Gastrocnemius medialis (tissue), 4 donors: ENCODE measurements at places on chromosomes 11 and 22.

GRCh38 chr22:20520093-20520511 lies 12.7 kb downstream of the MED15 start:
- DNase-seq, result no peak

DNA sequence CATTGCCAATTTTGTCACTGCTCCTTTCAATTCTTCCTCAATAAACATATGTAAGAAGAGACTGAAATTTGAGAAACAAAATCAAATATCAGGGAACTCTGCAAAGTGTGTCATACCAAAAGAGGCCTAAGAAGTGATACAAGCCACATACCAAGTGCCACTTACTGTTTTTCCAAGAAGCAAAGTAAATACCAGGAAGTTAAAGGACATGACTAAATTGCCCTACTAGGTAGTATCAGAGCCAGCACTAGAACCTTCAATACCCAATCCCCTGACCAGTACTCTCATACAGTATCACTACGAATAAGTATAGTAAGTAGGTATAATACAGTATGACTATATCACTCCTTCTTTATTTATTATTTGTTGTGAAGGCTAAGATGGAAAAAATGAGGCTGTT lies 13.6 kb downstream of the MAML2 start:
- no peak for DNase-seq

GRCh38 chr11:87213444-87213843 lies 175.7 kb downstream of the TMEM135 start:
- DNase-seq, result no peak

- no peak for DNase-seq
Measured at GRCh38 chr22:23695571-23696325, 4.9 kb downstream of the RGL4 start.

DNA sequence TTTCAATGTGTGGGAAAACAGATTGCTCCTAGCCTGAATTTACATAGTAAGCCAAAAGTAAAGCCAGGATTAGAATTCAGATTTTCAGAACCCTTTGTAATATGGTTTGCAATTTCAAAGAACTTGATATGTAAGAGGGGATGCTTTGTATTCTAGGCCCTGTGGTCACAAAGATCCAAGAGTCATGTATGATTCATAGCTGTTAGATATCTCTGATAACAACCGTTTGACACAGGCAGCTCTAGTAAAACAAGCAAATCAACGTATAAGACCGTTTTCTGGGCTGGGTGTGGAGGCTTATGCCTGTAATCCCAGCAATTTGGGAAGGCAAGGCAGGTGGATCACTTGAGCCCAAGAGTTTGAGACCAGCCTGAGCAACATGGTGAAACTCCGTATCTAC lies 79.6 kb downstream of the EMSY start:
- no peak for DNase-seq

GRCh38 chr22:43483266-43483665 lies 71.5 kb downstream of the MPPED1 start:
- DNase-seq, result no peak

DNA sequence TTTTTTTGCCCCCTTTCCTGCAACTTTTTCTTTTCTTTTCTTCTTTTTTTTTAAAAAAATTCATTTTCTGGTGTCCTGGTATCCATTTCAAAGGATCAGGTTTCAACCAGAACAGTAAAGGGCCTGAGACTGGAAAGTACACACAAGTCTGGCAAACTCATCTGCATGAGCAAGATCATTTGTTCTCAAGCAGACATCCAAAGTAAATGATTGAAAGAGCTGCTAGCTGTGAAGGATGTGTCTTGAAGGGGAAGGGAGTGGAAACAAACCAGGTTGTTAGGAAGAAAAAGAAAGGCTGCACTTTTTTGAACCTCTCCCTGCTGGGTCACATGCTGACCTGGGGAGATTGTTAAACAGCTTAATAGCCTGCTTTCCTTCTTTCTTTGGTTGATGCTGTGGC lies 5.3 kb downstream of the YAP1 start:
- no peak for DNase-seq

DNA sequence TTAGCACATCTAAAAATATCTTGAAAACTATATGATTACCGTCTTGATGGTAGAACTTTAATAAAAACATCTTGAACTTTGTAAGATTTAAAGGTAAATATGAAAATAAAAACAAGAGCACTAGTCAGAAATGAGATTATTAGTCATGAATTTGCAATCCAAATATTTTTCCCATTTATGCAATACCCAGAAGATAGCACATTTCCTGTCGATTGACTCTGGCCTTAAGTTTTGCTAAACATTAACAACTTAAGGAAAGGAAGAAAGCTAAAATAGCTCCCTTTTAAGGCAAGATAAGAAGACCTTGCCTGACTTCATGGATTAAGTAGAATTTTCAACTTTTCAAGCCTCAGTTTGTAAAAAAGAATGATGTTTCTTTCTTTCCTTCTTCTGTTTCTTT lies 1374.7 kb upstream of the RAG2 start:
- DNase-seq, result no peak

GRCh38 chr11:9158898-9159391 lies 67.5 kb upstream of the SCUBE2 start:
- DNase-seq, result no peak

GRCh38 chr11:116644941-116645305 lies 127.9 kb downstream of the BUD13 start:
- DNase-seq, result no peak

DNA sequence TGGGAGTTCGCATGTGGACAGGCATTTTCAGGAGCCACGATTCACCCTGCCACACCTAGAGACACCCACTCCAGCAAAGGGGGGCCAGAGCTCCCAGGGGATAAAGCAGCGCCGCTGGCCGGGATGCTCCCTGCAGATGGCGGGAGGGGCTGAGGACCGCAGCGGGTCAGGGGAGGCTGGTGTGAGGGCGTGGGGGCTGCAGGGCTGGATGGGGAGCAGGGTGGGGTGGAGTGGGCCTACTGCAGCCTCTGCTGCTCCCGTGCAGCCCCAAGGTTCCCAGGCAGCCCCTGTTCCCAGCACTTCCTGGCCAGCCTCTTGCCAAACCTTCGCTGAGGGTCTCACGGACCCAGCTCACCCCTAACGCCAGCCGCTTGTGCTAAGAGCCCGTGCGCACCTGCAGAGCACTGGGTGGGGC lies 13.0 kb downstream of the MUC5B start:
- no peak for DNase-seq

GRCh38 chr11:69516526-69516925 lies 35.1 kb downstream of the LINC01488 start:
- DNase-seq, result no peak

- DNase-seq, result no peak
Measured at GRCh38 chr11:42225664-42226063, 766.2 kb upstream of the LRRC4C start.

GRCh38 chr11:57647960-57648800 lies 1.5 kb downstream of the YPEL4 start:
- no peak for DNase-seq

- no peak for DNase-seq
Measured at GRCh38 chr11:99571094-99571493, 550.3 kb downstream of the CNTN5 start.

DNA sequence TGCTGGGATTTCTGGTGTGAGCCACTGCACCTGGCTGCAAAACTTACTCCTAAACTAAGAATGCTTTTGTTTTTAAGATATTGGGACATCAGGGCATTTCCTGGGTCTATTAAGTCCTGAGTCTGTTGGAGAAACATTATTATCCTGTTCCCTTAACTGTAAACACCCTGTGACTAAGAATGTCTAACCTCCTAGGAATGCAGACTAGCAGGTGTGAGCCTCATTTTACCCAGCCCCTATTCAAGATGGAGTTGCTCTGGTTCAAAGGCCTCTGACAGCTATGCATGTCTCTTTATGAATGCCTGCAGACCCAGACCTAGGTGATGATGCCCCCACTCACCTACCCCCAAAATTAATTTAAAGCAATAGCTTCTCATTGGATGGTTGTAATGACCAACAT lies 46.2 kb downstream of the DEPDC5 start:
- DNase-seq, result no peak

- peak; percentile 45 for DNase-seq
Measured at GRCh38 chr11:12889243-12889642, 119.9 kb upstream of the RASSF10 start.

- DNase-seq, result peak; percentile 32
Measured at GRCh38 chr22:46245511-46245910, 4.6 kb downstream of the CDPF1 start.

GRCh38 chr11:27215471-27216269 lies 147.3 kb downstream of the CCDC34 start:
- DNase-seq, result no peak

GRCh38 chr11:35106595-35106994 lies 32.4 kb upstream of the CD44 start:
- DNase-seq, result no peak

DNA sequence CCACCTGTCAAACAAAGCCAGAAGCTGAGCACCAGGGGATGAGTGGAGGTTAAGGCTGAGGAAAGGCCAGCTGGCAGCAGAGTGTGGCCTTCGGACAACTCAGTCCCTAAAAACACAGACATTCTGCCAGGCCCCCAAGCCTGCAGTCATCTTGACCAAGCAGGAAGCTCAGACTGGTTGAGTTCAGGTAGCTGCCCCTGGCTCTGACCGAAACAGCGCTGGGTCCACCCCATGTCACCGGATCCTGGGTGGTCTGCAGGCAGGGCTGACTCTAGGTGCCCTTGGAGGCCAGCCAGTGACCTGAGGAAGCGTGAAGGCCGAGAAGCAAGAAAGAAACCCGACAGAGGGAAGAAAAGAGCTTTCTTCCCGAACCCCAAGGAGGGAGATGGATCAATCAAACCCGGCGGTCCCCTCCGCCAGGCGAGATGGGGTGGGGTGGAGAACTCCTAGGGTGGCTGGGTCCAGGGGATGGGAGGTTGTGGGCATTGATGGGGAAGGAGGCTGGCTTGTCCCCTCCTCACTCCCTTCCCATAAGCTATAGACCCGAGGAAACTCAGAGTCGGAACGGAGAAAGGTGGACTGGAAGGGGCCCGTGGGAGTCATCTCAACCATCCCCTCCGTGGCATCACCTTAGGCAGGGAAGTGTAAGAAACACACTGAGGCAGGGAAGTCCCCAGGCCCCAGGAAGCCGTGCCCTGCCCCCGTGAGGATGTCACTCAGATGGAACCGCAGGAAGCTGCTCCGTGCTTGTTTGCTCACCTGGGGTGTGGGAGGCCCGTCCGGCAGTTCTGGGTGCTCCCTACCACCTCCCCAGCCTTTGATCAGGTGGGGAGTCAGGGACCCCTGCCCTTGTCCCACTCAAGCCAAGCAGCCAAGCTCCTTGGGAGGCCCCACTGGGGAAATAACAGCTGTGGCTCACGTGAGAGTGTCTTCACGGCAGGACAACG lies 11.7 kb downstream of the CXCR5 start:
- no peak for DNase-seq

DNA sequence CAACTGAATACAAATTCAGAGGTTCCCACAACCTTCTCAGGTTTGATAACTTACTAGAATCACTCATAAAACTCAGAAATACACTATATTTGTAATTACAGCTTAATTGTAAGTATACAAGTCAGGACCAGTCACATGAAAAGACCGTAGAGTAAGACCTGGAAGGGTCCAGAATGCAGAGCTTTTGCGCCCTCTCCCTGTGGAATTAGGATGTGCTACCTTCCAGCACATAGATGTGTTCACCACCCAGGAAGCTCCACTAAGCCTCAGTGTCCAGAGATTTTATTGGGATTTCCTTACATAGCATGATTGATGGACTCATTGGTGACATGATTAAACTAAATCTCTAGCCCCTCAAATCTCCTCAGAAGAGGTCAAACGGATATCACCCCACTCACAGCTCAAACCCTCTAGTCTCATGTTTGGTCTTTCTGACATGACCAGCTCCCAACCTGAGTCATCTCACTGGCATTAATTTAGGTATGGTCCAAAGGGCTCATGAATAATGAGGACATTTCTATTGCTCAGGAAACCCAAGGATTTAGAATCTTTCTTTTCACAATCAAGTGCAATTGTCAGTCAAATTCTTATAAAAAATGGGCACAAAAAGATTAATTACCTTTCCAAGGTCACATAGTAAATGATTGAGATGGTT lies 77.2 kb upstream of the UBASH3B start:
- no peak for DNase-seq

GRCh38 chr11:116044941-116045340 lies 540.7 kb upstream of the CADM1 start:
- no peak for DNase-seq
